ENCODE measurements at places on chromosomes 6 and 20.

DNA sequence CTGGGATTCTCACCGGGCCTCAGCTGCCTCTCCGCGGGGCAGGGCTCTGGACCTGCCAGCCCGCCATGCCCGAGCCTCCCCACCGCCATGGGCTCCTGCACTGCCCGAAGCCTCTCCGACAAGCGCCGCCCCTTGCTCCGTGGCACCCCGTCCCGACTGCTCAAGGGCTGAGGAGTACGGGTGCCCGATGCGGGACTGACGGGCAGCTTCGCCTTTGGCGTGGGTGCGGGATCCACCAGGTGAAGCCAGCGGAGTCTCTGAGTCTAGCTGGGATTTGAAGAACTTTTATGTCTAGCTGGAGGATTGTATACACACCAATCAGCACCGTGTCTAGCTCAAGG lies 5.3 kb upstream of the RANBP9 start:
- no peak for DNase-seq

DNA sequence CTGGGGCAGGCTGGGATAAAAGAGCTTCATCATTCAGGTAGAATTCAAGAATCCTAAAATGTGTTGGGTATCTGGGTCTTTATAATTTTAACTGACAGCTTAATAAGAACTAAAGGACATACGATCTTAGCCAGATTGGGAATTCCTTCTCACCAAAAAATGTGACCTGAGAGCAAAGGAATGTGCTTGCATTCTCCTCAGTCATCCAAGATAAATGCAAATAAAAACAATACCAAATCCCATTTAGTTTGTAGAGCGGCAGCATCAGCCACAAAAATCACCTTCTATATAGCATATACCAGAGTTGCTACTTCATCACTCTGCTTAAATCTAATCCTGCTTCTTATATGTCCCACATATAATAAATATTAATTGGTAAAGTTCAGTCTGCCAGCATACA lies 16.9 kb downstream of the USP49 start:
- DNase-seq, result no peak

DNA sequence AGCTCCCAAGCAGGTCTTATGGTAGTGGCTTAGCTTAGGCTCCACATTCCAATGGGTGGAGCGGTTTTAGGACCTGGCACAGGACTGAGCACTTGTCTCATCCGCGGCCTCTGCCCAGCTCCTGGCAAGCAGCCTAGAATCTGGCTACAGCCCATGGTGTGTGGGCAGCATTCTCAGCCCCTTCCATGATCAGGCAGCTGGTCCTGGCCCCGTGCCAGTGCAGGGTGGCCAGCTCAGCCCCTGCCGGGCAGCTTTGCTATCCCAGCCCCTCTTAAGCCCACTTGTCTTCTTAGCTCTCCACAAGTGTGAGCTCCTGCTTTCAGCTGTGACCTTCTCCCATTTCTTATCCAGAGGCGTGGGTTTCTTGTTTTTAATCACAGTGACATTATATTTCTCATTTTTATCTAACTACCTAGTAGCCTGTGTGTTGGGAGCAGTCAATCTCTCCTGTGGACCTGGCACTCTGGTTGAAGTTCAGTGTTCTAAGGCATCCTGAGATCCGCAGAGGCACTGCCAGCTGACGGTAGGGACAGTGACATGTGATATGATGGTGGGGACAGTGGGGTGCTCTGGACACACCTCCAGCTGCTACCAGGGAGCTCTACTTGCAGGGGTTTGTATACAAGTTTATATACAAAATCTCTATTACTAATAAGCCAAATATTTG lies 119.9 kb upstream of the PRND start:
- DNase-seq, result no peak

- no peak for DNase-seq
These were observed 122.8 kb downstream of the CCDC170 start for GRCh38 chr6:151616600-151616999.

DNA sequence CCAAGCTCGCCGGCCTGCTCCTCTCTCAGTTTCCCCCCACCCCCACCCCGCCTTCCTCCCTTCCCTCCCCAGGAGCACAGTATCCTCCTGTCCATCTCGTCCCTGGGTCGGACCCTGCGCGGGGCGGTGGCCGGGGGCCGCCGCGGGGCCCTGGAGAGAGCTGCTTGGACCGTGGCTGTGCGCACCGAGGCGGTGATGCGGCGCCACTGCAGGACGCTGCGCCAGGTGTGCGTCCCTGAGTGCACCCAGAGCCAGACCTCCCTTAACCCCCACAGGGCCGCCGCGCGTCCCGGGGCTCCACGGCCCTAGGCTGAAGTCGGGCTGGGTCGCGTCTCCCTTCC lies 2.2 kb downstream of the C20orf204 start:
- no peak for DNase-seq

- DNase-seq, result no peak
These were observed 21.5 kb downstream of the MANBAL start for GRCh38 chr20:37310951-37311350.

DNA sequence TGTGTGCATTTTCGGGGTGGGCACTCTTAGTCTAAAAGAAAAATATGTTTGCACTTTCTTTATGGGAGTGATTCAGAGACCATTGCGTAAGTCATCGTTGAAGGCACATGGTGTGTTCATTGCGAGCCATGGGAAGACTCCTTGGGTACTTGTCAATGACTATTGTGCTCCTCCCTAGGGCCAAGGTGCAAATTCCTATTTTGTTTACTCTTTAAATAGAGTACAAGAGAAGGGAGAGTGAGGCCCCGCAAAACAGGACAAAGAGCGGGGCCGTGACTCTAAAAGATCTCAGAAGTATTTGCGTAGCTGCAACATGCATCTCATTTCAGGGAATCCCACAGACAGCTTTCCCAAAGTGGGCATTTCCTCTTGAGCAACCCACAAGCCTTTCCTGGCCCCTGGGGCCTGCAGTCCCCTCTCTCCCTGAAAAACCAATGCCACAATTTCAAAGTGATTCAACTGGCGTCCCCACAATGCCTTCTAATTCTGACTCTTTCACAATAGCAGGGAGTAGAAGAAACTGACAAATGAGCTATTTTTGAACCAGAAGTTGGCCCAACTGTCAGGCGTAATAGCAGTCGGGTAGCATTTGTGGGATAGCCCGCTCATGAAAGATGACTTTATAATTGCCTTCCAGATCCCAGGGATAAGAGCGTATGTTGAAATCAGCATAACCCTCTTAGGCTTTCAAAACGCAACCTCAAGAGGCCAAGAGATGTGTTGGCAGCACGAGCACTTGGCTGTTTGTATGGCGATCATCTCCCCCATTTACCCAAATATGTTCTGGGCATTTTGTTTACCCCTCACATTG lies 277.9 kb upstream of the BMP2 start:
- no peak for DNase-seq

Data from T follicular helper cell (primary cell).